Posterior cingulate gyrus (tissue), 11 donors: ENCODE measurements at places on chromosomes 3 and 15.
A peak's percentile ranks its signal among the peaks of the same experiment; 100 is the strongest.

GRCh38 chr15:95715906-95716656 is 614.4 kb upstream of the NR2F2 start:
- DNase-seq: no peak

- no peak for DNase-seq
Observed at GRCh38 chr3:146566138-146566537, 21.7 kb upstream of the PLSCR1 start.

GRCh38 chr3:44899683-44900367 is 25.4 kb downstream of the TGM4 start:
- no peak for DNase-seq

- no peak for DNase-seq
Observed at GRCh38 chr3:106420628-106421027, 551.8 kb upstream of the CBLB start.

DNA sequence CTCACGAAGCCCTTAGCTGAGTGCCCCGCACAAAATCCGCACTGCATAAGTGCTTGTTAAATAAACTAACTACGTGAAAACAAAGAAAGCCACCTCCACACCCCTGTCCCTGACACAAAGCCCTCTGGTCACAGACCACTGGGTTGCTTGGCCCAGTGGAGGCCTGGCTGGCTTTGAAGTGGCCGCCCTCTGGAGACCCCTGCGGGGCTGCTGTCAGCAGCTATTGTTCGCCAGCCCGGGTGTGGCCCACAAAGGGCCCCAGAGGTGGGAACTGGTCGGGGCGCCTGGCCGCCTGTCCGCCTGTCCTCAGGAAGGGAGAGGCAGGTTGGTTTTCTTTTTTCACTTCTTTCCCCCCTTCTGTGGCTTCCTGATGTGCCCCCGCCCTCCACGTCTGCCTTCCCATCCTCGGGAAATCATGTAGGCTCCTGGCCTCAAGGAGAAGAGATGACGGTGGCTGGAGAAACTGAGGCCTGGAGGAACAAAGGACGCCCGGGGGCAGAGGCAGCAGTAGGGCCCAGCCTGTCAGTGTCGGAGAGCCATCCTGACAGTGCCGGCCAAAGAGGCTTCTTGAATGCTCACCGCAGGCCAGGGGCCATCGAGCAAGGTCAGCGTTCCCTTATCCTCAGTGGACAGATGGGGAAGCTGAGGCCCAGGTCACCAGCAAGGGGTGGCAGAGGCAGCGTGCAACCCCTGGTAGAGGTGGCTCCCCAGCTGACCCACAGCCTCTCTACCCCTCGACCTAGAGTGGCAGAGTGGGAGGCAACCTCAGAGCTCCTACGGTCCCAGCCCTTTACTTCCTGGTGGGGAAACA is 61.1 kb downstream of the SLC6A6 start:
- no peak for DNase-seq

DNA sequence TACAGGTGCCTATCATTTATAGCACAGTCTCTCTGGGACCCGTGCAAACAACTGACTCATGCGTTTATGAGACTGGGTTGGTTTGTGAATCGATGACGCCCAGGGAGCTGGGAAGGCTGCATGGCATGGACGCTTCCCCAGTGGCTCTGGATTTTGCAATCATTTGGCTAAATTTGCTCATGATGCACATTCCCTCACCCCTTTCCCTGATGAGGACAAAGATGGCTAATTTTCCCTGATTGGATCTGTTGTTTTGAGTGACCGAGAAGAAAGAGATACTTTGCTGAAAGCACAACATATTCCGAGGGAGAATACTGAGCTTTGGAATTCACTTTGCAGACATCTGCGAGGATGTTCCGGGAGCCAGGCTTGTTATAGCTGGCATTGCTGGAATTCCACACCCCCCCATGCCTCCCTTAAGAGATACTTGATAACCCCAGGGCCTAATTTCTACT is 51.1 kb downstream of the CGNL1 start:
- no peak for DNase-seq

GRCh38 chr15:31236184-31237042 is 90.2 kb upstream of the KLF13 start:
- peak; percentile 75 for DNase-seq

- DNase-seq: no peak
Observed at GRCh38 chr15:52005748-52006701, 13.0 kb upstream of the MAPK6 start.

- DNase-seq: no peak
Observed at GRCh38 chr3:171711461-171712170, 98.7 kb downstream of the PLD1 start.

DNA sequence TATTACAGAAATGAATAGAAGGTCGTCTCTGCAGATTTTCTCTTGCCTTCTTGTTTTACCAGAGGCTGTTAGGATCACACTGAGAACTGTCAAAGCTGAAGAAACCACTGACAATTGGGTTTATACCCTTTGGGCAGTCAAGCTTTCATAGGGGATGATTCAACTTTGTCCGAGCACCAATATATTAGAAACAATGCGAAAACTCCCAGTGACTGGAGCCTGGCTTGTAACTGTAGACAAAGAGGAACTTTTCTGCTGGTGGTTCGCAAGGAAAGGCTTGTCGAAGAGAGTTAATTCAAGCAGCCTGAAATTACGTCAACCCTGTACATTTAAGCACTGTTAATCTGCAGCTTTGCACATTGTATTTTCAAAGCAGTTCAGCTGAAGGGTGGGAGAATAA is 193.2 kb upstream of the ZNF385D start:
- DNase-seq: no peak

DNA sequence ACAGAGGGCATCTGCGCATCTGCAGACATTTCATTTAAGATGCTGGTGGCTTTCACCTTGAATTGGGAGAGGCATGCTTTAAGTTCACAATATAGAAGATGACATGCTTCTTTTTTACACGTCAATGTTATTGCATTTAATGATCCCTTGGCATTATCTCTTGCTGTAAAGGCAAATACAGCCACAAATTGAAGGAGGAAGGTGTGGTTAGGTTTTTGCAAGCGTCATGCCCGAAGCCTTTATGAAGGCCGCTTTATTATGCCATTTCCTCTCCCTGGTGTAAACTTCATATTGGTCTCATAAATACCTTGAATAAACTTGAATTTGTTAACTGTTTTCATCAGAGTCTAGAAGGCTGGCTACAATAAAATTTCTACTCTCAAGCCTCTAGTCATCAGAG is 212.7 kb downstream of the PDZRN3 start:
- no peak for DNase-seq

DNA sequence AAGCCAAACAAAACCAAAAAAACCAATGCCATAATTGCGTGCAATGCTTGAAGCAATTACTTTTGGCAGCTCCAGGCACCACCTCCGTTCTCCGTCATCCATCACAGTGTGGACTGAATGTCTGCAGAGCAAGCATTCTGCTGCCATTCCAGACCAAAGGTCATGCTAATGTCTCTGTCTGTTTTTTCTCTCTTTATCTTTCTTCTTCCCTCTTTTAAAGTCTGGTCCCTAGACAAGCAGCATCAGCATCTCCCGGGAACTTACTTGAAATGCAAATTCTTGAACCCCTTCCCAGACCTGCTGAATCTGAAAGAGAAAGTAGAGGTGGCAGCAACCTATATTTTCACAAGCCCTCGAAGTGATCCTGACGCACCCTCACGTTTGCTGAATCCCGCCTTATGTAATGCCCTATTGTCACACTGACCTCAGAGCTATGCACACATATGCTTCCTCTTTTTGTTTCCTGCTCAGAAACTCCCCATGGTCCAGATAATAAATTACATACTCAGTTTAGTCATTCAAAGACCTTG is 297.3 kb upstream of the PROK2 start:
- no peak for DNase-seq

DNA sequence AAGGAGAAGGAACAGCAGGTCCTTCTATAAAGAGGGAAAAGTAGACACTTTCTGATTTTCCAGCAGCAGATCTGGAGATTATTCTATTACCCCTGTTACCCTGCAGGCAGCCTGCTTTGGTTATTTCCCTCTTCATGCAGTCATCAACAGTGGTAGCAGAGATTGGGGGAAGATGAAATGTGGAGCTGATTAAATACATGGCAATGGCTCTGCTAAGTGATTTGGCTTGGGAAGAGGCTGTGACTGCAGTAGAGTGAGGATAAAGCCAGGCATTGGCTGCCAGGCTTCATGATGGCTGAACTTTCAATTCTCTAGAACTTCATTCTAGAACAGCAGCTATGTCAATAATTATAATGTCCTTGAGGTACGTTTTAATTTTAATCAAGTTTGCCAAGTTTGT is 29.1 kb downstream of the PTX3 start:
- DNase-seq: no peak

DNA sequence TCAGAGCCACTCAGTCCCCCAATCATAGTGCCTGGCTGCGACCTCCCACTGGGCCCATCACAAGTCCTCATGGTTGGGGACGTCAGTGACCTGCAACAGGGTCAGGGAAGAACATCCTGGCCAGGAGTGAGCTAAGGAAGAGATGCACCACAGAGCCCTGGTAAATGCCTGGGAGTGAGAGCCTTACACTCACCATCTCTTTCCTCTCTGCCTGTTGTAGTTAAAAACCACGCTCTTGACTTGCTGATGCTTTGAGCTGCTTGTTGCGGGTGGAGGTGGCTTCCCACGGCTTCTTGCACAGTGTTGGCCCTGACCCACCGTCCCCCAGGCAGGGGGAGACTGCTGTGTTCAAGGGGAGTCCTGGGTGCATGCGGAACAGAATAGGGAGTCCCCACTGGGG is 91.1 kb upstream of the RGMA start:
- no peak for DNase-seq

DNA sequence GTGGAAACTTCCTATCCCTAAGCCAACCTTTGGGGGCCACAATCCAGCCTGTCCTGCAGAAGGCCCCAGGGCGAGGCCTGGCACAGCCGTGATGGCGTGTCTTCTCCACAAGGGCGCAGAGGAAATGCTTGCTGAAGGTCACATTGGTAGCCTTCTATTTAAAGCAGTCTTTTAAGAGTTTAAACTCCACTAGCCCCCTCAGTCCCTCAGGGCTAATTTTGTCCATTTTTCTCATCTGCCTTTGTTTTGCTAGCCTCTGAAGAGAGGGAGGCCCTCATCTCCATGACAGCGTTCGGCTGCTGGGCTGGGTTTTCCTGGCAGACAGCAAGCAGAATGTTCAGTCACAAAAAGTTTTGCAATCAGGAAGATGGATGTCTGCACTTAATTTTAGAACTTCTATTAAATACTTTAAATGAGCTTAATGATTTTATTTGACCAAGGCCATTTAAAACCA is 40.8 kb downstream of the RARB start:
- no peak for DNase-seq

DNA sequence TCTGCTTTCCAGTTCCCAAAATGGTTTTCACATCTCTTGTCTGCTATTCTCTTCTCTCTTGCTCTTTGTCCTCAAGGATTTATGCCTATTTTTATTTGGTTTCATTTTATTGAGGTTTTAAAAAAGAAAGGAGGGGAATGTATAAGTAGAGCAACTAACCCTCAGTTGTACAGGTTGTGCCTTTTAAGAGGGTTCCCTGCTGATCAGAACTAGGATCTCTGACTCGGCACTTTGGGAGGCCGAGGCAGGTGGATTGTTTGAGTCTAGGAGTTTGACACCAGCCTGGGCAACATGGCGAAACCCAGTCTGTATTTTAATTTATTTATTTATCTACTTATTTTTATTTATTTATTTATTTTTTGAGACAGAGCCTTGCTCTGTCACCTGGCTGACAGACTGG is 123.6 kb downstream of the ZNF609 start:
- DNase-seq: no peak

GRCh38 chr3:190385731-190386688 is 2.0 kb upstream of the CLDN16 start:
- no peak for DNase-seq

- no peak for DNase-seq
Observed at GRCh38 chr3:49456466-49456865, 13.6 kb upstream of the DAG1 start.

GRCh38 chr3:112531358-112531781 is 30.4 kb downstream of the ATG3 start:
- no peak for DNase-seq

DNA sequence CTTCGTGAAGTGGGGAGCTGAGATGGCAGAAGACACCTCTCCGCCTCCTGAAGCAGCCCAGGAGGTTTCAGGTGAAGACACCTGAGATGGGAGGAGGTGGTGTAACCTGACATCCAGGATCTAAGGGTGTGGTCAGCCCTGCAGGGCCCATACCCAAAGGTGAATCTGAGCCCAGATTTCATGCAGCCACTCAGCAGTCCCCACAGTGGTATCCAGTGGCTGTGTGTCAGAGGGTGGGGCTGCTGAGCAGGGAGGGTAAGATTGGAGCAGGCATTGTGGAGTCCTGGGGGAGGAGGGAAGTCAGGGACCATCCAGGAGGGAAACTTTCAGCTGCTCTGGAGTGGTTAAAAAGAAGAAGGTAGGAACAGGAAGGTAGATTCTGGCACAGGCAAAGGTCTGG is 46.0 kb upstream of the SMAD6 start:
- DNase-seq: no peak

DNA sequence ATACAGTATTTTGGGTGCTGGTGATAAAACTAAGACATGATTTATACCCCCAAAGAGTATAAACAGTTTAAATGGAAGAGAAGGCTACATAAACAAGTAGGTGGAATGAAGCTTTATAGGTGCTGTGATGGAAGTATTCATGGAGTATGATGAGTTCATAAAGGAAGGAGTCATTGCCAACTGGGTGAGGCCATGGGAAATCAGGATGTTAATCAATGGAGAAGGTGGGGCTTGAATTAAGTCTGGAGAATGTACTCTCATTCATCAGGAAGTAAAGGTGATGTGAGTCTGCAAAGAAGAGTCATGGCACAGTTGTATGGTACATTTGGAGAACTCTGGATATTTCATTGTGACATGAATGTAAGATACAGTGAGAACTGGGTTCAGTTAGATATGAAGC is 147.5 kb upstream of the MME start:
- no peak for DNase-seq

GRCh38 chr3:169228522-169228921 is 435.0 kb downstream of the MECOM start:
- no peak for DNase-seq

DNA sequence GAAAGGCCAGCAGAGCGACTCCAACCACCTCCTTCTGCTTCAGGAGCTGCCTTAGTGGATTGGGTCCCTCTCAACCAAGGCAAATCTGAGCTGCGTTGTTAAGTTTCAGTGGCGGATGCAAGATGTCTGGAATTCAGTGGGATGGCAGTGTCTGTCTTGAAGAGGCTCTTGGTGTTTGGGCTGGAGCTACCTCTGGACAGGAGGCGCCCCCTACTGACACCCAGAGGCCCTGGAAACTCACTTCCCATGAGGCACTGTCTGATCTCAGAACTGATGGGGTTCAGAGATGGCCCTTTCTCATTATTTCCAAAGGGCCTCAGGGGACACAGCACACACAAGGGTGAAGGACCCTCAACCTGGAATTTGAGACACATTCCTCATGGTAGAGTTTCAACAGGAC is 6.0 kb upstream of the SLC28A1 start:
- DNase-seq: no peak

DNA sequence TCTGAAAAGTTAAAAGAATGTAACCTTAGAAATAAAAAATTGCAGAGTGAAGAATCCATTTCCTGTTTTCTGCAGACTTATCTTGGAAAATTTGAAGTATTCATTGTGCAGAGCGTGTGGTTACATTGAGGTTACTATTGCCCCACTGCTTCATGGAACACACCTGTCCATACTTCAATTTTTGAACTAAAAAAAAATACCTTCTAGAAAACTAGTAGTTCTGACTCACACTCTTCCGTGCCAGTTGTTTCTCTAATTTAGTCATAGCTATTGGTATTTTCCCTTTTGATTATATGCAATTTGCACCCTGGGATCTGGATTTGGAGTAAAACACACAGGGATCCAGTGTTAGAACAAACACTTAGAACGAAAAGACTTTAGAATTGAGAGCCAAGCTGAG is 111.8 kb upstream of the LYSMD4 start:
- DNase-seq: no peak
